ENCODE measurements at places on chromosomes 7 and 10.
A peak's percentile ranks its signal among the peaks of the same experiment; 100 is the strongest.

DNA sequence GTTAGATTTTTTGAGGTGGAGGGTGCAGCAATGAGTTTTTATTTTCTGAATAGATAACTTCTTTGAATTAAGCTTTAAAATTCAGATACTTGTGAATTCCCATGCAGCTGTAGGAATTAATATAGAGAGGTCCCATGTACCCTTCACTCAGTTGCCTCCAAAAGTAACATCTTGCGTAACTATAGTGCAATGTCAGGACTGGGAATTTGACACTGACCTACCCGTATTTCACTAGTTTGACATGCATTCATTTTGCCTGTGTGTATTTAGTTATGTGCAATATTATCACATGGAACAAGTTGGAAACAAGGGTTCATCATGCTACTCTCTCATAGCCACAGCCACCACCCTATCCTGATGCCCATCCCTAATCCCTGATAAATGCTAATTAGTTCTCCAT is 147.1 kb upstream of the IGFBP3 start:
- no peak for DNase-seq

DNA sequence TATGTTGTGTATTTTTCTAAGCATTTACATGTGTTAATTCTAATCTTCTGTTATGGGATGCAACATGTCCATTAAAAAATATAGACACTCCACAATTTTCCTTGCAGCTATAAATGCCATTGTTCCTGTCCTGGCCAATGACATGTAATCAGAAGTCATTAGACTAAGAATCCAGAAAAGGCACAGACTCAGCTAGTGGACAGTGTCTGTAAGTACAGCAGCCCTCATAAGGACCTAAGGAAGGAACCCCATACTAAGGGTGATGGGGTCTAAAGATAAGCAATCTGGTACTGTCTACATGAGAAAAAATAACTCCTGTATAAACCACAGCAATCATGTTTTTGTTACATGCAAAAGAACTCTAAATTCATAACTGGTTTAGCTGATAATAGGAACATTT is 115.9 kb downstream of the GPR85 start:
- no peak for DNase-seq

DNA sequence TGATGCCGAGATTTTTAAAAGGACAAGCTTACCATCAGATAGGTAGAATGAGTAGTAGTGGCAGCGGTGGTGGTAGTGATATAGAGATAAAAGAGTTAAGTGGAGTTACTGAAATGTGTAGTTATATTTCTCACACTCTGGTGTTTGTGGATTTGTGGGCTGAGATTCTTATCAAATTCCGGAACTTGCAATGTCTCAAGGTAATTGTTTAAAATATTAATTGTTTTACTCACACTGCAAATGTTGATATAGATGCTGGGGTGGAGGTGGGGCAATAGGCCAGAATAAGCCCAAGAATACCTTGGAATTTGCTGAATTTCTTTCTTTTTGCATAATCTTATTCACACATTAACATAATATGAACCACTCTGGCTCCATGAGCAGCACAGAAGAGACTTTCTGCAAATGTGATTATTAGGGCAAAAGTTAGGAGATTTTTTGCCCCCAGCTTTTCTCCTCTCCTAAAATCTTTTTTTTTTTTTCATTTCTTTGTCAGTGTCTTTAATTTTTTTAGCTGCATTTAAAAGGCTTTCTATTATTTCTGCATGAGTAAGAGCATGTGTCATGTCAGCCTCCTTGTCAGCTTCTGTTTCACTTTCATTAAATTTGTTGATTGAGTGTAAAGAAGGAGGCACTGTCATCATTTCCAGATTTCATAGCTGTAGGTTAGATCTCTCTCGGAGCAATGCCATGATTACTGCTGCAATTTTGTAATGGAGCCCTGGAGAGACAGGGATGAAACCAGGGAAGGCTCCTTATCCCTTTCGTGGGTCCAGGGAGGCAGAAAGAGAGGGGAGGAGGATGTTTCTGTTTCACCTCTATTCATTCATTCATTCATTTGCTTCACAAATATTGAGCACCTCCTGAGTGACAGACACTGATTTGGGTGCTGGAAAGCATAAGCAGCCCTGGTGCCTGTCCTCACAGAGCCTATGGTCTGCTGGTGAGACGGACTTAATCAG is 13.1 kb upstream of the SGMS1 start:
- DNase-seq, result no peak

GRCh38 chr10:127117125-127117524 is 79.3 kb downstream of the INSYN2A start:
- peak; percentile 12 for DNase-seq

DNA sequence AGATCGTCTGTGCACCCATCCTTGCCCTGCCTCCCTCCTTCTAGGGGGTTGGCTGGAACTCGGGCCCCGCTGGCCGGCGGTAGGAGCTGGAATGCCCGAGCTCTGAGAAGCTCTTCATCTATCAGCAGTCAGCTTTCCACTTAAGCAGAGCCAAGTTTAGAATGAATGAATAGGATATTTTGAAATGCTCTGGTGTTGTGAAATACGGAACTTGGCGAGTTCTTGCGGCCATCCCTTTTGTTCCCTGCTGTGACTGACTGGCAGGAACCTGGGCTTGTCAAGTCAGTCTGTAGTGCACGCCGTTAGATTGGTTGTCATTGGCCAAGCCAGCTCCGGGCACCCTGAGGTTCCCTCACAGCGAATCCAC is 33.3 kb downstream of the FOXK1 start:
- DNase-seq, result no peak

- no peak for DNase-seq
Observed at GRCh38 chr7:128033246-128033645, 2.0 kb upstream of the LRRC4 start.

DNA sequence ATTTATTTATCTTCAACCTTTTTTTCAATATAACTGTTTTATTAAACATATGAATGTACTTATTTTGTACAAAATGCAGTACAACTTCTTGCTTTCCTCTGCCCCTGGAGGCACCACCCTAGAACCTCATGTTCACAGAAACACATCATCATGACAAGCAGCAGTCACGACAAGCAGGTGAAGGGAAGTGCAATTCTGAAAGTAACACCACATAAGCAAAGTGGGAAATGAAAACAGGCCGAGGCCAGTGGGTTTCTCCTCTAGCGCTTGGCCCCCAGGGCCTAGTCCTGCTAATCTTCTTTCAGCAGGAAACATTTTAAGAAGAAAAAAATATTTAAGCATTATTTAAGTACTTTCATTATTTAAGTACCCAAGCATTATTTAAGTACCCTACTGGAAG is 598.1 kb downstream of the SH2D4B start:
- DNase-seq, result no peak

DNA sequence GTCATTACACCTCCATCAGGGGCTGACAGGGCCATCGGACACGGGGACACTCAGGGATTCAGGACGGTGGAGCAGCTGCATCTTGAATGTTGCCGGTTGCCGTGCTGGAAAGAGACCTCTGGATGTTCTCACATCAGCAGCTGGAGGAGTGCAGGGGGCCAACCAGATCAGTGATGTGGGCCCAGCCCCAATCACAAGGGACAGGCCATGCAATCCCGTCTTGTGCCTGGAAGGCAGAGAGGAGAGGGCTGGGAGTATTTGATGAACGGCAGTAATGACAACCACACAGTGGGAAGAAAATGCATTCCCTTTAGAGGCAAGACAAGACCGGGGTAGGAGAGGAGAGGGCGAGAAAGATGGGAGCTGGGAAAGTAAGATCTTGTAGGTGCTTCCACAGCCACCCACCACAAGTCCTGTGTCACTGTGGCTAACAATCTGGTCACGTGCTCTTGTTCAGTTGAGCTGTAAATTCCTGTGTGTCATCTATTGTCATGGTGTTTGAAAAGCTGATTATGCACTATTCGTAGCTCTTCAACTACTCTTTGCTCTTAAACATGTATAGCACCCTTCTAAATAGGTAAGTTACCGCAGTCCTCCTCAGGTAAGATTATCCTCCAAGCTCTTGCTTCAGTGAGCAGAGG is 85.9 kb upstream of the LEP start:
- no peak for DNase-seq

DNA sequence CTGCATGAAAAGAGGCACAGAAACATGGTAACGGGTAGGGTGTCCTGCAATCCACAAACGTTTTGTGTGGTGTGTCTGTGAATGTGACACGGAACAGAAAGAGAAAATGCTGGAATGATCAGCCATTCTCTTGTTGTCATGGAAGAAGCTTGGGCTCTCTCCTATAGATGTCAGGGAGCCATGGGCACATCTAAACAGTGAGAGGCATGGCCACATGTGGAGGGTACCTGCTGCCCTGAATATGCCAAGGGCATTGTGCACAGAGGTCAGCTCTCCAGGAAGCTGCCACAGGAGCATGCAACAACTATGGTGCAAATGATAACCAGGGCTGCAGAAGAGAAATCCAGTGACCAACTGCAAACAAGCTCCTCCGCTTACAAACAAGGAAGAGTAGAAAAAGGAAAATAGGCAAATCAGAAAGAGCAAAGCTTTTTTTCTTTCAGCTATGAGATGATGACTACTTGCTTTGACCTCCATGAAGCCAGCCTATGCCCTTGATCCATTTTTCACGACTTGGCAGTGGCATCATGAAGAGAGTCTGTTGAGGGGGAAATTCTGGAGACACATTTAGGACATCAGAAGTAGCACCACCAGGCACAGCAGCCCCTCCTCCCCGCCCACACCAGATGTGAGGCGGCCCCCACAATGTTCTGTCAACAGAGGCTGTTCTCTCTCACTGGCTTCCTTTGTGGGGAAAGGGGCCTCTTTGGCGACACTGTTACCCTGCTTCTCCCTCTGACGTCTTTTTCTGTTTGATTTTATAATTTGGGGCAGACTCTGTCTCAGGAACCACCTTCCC is 4.8 kb upstream of the PDE1C start:
- no peak for DNase-seq

GRCh38 chr10:125149036-125149679 is 11.2 kb downstream of the CTBP2 start:
- peak; percentile 60 for DNase-seq

- DNase-seq, result no peak
Observed at GRCh38 chr10:69119896-69120295, 4.1 kb upstream of the VPS26A start.

GRCh38 chr7:43041105-43041504 is 71.3 kb upstream of the HECW1 start:
- no peak for DNase-seq

GRCh38 chr7:80373429-80374032 is 138.3 kb downstream of the GNAT3 start:
- DNase-seq, result no peak

GRCh38 chr10:18793951-18794350 is 134.7 kb downstream of the ARL5B start:
- no peak for DNase-seq

DNA sequence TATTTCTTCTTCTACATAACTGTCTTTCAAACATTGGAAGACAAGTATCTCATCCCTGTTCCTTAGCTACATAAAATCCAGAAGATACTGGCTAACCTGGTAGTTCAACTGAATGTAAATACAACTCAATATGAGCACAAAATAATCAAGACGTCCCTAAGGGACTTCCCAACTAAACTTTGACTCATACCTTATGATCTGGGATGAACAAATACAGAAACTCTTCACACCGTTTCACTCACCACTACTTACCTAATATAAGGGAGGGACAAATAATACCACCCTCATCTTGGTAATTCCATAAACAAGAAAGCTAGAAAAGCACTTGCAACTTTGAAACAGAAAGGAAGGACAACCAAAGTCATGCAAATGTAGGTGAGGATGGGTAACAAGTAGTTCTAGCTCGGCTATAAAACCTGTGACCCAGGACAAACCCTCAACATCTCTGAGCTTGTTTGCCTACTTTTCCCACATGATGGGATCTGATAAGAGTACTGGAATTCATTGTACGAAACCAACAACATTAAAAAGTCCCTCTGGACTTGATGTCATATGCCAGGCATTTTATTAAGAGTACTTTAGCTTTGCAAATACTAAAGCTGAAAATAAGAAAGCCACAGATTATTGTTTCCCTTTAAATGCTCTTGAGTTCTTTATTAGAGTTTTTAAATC is 121.9 kb downstream of the STRA8 start:
- no peak for DNase-seq

GRCh38 chr10:2980116-2980515 is 87.2 kb upstream of the PFKP start:
- DNase-seq, result no peak

DNA sequence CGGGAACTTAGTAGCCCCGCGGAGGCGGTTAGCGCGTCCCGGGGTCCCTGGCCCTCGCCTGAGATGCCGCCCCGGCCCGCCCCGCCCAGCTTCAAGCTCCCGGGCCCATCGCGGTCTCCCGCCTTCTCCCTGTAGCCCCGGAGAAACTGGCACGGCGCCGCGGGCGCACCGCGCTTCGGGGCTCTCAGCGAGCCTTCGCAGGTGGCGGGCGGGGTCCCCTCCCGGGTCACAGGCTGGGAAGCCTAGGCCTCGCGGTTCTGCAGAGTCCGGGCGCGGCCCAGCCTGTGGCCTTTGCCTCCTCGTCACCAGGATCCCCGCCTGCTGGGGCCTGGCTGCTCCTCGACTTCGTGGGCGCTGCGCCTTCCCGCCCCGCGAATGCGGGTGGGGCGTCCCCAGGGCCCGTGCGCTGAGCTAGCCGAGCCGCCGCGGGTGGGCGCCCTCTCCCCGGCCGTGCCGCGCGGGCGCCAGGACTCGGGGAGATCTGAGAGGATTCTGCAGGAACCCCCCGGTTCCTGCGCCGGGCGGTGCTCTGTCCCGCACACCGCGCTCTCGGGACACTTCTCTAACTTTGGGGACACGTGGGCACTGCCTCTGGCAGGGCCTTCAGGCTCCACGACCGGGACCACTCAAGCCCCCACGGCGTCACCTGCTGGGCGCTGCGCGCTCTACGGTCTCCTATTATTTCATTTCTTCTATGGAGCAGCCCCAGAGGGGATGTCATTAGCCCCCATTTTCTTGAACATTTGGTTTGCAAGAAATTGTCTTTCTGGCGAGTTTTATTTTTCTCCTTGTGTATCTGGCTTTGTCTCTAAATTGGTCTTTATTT is 682 bp upstream of the RGS10 start:
- DNase-seq, result no peak

GRCh38 chr7:40859076-40859475 is 724.3 kb downstream of the SUGCT start:
- no peak for DNase-seq

DNA sequence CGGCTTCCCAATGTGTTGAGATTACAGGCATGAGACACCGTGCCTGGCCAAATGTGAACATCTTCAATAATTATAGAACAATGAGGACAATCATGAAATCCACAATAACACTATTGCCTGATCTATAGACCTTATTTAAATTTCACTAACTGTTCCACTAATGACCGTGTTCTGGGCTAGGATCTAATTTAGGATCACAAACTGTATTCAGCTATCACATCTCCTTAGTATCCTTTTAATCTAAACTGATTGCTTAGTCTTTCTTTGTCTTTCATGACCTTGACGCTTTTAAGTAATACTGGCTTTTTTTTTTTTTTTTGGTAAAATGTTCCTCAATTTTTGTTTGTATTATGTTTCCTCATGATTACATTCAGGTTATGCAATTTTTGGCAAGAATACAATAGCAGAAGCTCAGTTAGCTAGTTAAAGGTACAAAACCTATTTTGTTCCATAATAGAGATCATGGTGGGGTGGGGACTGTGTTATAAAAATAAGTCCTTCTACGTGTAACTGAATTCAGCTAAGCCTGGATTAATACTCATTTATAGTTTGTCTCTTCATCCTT is 158.4 kb downstream of the AOAH start:
- DNase-seq, result no peak

All from glomerular endothelial cell (primary cell).